ENCODE measurements at places on chromosomes 7 and 10. TPM values are rescaled to one million over a fixed set of nuclear protein-coding genes. Genes with fewer than 3 reads are reported as not detected.

ERVW-1 gene
- polyA plus RNA-seq: not detected

TUBAL3 gene
- not detected for polyA plus RNA-seq

FRMD4A gene
- polyA plus RNA-seq: 45.7 TPM

EVX1 gene
- polyA plus RNA-seq: not detected

GRCh38 chr7:134395604-134396003, 63.3 kb downstream of the AKR1B1 start:
- DNase-seq: no peak

DNA sequence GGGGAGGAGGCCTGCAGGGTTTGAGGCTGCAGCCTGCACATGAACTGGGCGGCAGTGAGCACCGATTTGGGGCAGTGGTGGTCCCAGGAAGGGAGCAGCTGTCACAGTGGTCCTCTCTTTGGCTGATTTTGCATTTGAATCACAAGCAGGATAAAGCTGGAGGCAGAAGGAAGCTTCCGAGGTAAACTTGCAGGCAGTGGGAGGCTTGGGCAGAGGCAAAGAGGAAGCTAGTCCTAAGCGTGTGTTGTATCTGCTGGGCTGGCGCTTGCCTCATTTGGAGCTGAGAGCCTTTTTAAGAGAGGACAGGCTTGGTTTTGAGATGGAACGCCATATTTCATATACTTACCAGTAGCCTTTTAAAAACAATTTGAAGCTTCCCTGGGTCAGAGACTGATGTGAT, 177.2 kb upstream of the PODXL start:
- DNase-seq: no peak

GRCh38 chr10:126085806-126086205, 189.4 kb downstream of the FANK1 start:
- no peak for DNase-seq

GRCh38 chr10:45373003-45373575, 927 bp upstream of the ALOX5 start:
- DNase-seq: no peak

DNA sequence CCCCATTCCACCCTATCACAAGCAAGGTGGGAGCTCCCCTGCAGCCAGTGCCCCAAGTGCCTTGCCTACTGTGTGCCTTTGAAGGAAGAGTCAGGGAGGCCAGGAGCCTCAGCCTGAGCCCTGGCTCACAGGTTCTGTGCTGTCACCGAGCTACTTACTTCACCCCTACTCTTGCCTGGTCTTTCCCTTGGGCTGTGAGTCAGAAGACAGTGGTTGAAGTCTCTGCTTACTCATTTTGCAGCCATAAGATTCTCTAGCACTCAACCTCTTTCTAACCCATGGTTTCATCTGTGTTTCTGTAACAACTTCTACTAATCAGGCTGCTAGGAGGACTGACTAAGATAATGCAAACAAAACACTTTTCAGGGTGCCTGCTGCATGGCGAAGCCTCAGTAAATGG, 114.5 kb downstream of the PLCE1 start:
- DNase-seq: peak; percentile 66

GRCh38 chr10:661597-662222, 27.8 kb downstream of the DIP2C start:
- DNase-seq: no peak

DNA sequence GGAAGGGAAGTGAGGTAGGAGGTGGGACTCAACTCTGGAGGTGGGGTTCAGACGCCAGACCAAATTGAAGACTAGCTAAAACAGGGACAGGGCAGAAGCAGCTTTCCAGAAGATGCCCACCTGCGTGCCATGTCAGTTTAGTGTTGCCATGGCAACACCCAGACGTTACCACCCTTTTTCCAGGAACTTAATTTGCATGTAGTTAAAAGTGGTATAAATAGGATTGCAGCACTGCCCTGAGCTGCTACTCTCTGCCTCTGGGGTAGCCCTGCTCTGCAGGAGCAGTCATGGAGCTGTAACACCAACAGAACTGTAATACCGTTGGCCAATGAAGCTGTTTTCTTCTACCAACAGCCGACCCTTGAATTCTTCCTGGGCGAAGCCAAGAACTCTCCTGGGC, 93.8 kb downstream of the PRKCQ start:
- no peak for DNase-seq

DNA sequence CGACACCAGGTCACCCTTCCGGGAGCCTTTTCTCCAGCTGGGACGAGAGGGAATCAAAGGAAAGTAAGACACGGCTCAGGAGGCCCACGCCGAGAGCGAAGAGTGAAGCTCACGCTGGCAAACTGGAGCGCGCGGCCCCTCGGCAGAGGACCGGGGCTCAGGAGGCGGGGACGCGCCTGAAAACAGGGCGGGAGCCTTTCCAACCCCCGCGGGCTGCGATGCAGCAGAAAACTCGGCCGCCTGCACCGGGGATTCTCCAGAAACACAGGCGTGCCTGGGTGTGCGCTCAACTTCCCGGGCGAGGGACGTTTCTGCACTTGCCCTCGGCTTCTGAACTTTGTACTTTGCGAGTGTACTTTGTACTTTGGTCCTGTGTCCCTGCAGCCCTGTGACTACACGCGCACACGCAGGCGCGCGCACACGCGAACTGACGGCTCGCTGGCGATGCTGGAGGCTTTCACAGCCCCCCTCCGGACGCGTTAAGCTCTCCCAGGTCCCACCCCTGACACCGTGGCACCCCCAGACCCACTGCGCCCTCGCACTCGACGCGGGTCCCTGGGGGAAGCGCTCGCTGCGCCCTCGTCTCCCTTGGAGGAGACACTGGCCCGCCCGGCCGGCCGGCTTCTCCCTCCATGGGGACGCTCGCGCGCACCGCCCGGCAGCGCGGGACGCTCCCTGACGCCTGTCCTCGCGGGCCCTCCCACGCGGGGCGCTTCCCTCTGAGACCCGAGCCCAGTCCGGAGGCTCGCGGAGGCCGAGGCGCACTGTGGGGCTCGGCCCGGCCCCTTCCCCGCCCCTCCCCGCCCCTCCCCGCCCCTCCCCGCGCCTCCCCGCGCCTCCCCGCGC, 588 bp upstream of the PAOX start:
- no peak for DNase-seq

GRCh38 chr10:93746844-93747284, 10.9 kb upstream of the LGI1 start:
- DNase-seq: peak; percentile 65

GRCh38 chr10:20632696-20633095, 264.4 kb downstream of the NEBL start:
- no peak for DNase-seq

- DNase-seq: no peak
Measured at GRCh38 chr10:3481496-3481895, 303.5 kb downstream of the KLF6 start.

GRCh38 chr10:91191584-91191919, 28.9 kb upstream of the PCGF5 start:
- no peak for DNase-seq

- no peak for DNase-seq
Measured at GRCh38 chr7:118629898-118630438, 405.5 kb downstream of the ANKRD7 start.

- no peak for DNase-seq
Measured at GRCh38 chr10:86900955-86901354, 56.5 kb downstream of the MMRN2 start.

DNA sequence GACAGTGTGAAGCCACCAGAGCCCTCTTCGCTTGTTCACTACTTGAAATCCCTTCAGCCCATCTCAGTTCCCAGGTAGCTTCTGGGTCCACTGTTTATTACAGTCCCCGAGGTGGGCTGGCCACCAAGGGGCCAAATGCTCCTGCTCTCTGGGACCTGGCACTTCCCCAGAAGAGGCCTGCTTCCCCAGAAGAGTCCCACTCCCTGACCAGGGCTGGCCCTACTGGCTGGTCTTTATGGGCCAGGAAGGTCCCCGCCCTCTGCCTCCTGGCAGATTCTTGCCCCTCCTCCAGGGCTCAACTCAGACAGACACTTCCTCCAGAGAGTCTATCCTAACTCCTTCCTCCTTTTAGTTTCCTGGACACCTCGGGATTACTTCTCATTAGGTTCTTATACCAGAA, 70.7 kb upstream of the LRRC18 start:
- no peak for DNase-seq

DNA sequence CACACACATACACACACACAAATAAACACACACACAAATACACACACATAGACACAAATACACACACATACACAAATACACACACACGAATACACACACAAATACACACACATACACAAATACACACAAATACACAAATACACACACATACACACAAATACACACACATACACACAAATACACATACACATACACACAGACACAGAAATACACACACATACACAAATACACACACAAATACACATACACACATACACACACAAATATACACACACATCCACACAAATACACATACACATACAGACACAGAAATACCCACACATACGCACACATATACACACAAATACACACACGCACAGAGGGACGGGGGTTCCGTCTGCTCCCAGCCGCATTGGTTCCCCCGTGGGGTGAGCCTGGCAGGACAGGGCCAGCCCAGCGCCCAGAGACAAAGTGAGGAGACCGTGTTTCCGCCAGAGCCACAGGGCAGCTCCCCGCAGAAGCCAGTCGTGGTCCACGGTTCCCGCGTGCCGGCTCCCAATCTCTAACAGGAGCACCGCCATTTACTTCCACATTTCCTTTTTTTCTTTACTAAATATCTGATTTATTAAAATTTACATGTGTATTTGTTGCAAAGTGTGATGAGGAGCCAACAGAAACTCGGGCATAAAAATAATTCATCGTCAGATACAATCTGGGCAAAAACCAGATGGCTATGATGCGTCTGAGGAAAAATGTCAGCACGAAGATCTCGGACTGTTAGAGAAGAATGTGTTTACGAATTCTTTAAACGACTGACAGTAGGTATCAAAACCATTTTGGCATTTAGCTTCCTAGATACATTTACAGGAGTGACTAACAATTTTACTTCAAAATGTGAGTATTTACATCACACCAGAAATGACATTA, 3.1 kb upstream of the KNDC1 start:
- DNase-seq: no peak

DNA sequence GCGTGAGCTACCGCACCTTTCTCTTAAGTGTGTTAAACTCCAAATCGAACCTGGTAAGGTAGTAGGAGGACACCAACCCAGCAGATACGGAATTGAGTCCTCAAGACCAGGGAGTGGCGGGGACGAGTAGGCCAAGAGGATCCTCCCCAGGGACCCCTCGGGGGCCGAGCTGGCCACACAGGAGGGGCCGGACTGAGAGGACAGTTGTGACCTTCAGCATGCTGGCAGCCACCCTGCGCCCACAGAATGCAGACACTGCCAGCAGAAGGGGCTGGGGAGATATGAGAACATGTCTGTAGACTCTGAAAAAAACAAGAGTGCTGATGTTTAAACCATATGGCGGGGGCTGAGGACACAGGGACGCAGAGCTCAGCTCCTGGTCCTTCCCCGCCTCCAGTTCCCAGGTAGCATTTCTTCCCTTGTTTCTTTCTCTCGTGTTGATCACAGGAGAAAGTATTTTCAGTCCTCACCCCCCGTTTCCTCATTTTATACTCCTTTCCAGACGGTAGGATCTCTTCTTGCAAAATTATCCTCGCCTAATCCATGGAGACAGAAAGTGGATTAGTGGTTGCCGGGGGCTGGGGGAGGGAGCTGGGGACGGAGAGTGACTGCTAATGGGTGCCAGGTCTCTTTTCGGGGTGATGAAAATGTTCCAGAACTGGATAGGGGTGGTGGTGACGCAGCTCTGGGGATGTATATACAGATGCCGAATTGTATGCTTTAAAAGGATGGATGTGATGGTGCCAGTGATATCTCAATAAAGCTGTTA, 11.5 kb upstream of the UNCX start:
- DNase-seq: no peak

DNA sequence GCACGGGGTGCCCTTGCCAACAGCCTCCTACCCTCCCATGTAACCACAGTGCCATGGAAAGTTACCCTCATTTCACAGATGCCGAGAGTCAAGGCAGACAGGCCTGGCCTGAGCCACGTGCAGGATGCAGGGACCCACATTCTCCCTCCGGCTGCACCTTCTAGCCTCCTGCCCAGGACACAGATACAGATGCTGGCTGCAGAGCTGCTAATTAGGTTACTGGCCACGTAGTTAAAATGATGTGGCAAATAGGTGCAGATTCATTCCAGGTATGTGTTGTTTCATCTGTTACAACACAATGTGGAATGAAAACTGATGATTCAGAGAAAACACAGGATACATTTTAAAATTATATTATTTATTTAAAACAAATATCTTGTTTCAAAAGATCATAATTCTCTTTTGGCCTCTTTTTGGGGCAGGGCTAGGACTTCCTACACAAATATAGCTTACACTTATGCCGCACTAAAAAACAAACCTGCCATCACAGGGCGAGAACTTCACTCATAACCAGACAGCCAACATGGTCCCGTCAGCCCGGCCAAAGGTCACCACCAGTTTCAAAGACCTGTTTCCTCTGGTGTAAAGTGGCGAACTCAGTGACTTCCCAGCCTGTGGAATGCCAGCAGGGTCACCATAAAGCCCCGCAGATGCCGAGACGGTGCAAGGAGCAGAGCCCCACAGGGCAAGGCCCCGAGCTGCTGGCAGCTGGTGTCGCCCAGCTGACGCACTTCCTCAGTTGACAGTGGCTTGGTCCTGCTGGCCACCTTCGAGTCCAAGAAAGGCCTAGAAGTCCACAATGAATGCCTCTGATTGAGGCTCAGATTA, 83.5 kb downstream of the TNS3 start:
- DNase-seq: no peak

DNA sequence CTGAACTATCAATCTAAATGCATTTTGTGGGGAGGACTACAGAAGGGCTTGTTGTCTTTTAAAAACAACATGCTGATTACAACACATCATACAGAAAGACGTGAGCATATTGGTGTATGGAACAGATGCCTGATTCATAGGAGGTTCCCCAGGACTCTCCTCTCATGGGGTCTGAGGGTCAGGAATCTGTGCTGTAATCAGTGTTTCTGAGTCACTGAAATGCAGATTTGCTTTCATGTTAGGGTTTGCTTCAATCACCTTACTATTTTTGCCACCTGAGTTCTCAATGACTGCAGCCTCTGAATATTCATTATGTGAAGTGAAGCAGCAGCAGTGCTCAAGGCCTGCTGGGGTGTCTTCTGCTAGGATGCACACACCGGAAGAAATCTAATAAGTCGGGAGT, 550 bp upstream of the ANK3 start:
- peak; percentile 16 for DNase-seq

DNA sequence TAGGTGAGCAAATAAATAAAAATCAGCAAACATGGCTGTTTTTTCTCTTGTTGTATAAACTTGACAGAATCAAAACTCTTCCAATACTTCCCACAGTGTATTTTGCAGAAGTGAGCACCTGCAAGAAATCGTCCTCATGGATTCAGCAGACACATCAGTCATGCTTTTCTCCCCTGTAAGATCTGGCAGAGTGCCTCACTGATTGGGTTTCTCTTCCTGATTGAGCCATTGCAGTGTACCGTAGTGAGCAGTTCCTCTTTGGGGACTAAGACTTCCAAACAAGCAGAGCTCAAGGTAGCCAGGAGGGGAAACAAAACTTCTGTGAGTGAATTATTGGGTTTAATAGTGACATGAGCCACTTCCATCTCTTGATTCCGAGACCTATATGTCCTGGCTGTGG, 2.2 kb upstream of the CCDC3 start:
- no peak for DNase-seq

- DNase-seq: no peak
Measured at GRCh38 chr10:46019569-46020343, 10.7 kb downstream of the NCOA4 start.

- no peak for DNase-seq
Measured at GRCh38 chr7:147406521-147407135, 1183.9 kb upstream of the C7orf33 start.
